ENCODE measurements at places on chromosomes 4 and X. TPM values are rescaled to one million over a fixed set of nuclear protein-coding genes. Genes with fewer than 3 reads are reported as not detected.

Gene GABRB1
- not detected for total RNA-seq

Gene ATP2B3
- not detected for total RNA-seq

- H3K27me3 ChIP-seq, result no peaks in the 10 kb centered on the region
- no peaks in the 10 kb centered on the region for H3K36me3 ChIP-seq
- no peak for DNase-seq
Observed at GRCh38 chr4:146368209-146368608, 153.5 kb downstream of the SLC10A7 start.

DNA sequence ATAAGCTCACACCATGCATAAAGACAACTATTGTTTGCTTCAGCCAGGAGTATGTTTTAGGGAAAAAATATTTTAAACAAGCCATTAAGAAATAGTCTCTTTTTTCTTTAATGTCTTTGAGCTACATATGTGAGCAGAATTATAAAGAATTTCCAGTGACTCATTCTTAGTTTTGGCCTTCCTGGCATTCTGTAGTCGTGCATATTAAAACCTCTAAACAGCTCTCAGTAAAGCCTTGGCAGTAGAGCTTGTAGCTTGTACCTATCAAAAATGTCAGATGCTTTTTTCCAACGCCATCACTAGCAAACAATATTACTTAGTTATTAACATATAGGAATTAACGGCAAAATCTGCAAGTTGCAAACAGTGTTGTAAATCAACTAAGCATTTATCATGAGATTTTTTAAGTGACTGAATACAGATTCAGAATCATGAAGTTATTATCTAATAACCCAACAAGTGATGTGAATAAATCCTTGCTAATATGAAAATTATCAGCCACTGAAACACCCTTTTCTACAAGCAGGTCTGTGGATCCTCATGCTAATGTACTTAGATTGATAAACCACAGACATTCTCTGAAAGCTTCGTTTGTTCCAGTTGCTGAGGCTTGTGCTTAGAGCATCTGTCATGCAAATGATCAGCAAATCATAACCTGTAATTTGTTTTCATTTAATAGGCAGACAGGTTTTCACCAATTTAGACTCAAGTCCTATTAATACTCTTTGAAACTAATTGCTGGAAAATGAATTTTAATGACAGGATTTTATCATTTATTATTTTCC is 412.0 kb upstream of the ATOH1 start:
- H3K27ac ChIP-seq, result no peak overlapping the region
- DNase-seq, result no peak
- H3K36me3 ChIP-seq, result no peaks in the 10 kb centered on the region
- no peaks in the 10 kb centered on the region for H3K27me3 ChIP-seq
- H3K4me1 ChIP-seq, result no peaks in the 10 kb centered on the region

GRCh38 chrX:9844936-9845577 is 58.8 kb downstream of the SHROOM2 start:
- H3K27me3 ChIP-seq, result no peaks in the 10 kb centered on the region
- DNase-seq, result no peak
- no peaks in the 10 kb centered on the region for H3K36me3 ChIP-seq
- no peak overlapping the region for H3K27ac ChIP-seq

- no peaks in the 10 kb centered on the region for H3K36me3 ChIP-seq
- no peaks in the 10 kb centered on the region for H3K4me1 ChIP-seq
- no peak overlapping the region for H3K27ac ChIP-seq
- no peaks in the 10 kb centered on the region for H3K27me3 ChIP-seq
Observed at GRCh38 chrX:119407681-119408080, 8.5 kb downstream of the SLC25A43 start.

DNA sequence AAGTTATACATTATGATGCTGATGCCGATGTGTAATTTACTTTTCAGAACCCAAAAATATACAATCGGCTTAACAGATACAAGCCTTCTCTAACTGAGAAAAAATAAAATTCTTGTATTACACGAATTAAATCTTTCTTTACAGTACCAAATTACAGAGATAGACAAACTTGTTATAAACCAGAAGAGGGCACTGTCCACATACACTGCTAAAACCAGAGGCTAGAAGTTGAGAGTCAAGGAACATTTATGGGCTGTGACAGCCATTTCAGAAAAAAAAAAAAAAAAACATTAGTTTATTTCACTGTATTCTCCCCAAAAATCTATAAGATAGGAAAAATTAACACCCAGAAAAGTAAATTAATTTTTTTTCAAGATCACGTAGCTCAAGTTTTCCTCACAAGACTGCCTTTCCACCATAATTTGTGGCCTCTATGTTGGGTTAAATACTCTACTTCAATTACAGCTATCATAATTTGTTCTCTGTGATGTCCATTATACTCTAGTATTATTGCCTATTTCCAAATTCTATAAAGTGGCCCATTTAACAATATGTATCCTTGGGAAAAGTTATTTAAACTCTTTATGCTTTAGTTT is 12.0 kb downstream of the EREG start:
- DNase-seq, result peak; percentile 33
- H3K4me1 ChIP-seq, result no peaks in the 10 kb centered on the region
- no peak overlapping the region for H3K27ac ChIP-seq
- no peaks in the 10 kb centered on the region for H3K27me3 ChIP-seq

DNA sequence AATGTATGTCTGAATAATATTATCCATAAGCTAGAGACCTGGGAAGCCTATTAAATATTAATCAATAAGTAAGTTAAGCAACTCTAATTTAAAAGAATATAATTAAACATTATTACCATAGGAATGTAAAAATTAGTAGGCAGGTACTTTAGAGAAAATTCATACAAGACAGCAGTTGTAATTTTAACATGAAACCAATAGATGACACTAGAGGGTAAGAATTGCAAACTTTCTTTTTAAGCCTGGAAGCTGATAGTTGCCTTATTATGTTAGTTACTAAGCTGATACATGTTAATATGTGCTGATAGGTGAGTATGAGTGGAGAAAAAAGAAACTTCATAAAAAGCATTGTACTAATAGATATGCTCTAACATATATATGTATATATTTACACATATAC is 1157.4 kb downstream of the FAM133A start:
- no peak overlapping the region for H3K27ac ChIP-seq
- no peaks in the 10 kb centered on the region for H3K36me3 ChIP-seq

DNA sequence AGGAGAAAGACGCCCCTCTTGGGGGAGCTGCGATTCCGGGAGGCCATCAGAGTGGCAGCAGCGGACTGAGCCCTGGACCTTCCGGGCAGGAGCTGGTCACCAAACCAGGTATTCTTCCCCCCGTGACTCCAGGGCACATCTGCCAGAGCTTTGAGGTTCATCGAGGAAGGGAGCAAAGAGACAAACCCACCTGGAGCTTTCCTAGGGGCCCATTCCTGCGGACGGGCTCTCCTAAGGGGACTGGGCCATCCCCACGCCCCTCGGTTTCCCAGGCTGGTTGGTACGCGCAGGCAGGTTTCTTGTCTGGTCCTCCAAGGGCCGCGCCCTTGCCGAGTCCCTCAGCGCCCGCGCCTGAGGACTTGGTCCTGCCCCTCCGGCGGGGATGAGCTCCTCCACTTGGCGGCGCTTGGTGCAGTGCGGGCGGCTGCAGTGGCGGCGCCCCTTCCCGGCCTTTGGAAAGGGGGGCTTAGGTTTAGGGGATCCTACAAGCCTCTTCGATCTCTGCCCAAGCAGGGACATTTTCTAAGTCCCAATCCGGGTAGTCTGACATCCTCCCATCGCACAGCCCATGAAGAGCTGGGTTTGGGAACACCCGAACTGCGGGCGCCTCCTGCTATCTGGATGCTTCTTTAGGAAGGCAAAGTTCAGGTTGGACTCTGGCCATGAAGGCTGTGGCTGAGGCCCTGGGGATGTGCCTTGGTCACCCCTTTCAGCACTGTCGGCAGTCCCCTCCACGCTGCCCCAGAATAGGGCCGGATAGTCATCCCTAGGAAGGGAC is 538 bp downstream of the STBD1 start:
- H3K36me3 ChIP-seq, result no peaks in the 10 kb centered on the region
- peaks cover 21% of the 10 kb centered on the region for H3K4me1 ChIP-seq
- no peak for DNase-seq

DNA sequence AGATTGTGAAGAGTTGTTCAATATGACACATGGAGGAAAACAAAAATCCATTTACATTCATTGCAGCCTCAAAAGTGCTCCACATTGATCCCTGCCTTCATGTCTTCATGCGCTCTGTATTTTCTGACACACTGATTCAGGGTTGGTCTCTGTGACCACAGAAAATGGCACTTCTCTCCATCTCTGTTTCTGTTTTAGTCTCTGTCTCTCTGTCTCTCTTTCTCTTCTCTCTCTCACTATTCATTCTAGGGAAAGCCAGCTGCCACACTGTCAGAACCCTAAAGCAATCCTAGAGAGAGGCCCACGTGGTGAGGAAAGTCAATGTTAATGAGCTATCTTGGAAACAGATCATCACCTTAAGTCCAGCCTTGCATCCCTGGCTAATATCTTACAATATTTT is 2238.4 kb downstream of the PCDH7 start:
- H3K27me3 ChIP-seq, result no peaks in the 10 kb centered on the region
- H3K4me1 ChIP-seq, result no peaks in the 10 kb centered on the region
- DNase-seq, result no peak

GRCh38 chr4:16663732-16664131 is 234.7 kb downstream of the LDB2 start:
- no peaks in the 10 kb centered on the region for H3K4me1 ChIP-seq
- no peaks in the 10 kb centered on the region for H3K27me3 ChIP-seq
- H3K27ac ChIP-seq, result no peak overlapping the region
- DNase-seq, result no peak

- H3K4me1 ChIP-seq, result peaks cover 25% of the 10 kb centered on the region
- H3K36me3 ChIP-seq, result no peaks in the 10 kb centered on the region
- DNase-seq, result peak; percentile 78
- H3K27ac ChIP-seq, result peak overlapping the region; percentile 89
Observed at GRCh38 chrX:119692191-119693039, 553 bp downstream of the SEPTIN6 start.

GRCh38 chrX:989959-990510 is 222.4 kb downstream of the CRLF2 start:
- no peaks in the 10 kb centered on the region for H3K4me1 ChIP-seq
- peak; percentile 93 for DNase-seq
- H3K27ac ChIP-seq, result no peak overlapping the region
- no peaks in the 10 kb centered on the region for H3K36me3 ChIP-seq
- no peaks in the 10 kb centered on the region for H3K27me3 ChIP-seq
- H3K4me3 ChIP-seq, result no peak overlapping the region

DNA sequence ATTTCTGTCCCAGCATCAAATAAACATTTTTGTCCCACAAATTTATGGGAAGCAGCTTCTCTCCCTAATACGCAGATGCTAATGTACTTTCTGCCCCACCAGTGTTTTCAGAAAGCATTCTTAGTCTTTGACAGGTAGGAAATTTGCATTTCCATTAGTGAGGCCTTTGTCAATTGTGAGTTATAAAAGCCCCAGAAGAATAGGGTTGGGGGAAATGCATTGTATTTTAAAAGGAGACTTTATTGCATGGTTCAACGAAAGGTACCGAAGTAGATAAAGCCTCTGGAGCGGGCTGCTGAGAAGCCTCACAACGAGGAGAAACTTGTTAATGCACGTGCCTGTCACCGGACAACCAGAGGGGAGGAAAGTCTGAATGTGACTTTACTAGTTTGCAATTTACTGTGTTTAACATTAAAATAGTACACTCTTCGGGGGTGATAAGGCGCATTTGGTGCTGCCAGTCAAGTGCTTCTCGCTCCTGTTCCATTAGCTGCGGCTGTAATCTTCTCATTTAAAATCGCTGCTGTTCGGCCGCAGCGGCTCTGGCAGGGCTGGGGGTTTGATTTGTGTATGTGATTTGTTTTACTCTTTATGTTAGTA is 63.4 kb downstream of the DCTD start:
- no peak for DNase-seq
- no peaks in the 10 kb centered on the region for H3K27me3 ChIP-seq
- no peak overlapping the region for H3K4me3 ChIP-seq
- H3K4me1 ChIP-seq, result no peaks in the 10 kb centered on the region
- no peaks in the 10 kb centered on the region for H3K36me3 ChIP-seq
- no peak overlapping the region for H3K27ac ChIP-seq
